NCI-H187 treated with DMSO at 0.1 percent for 48 hours (cell line): ENCODE measurements at places on chromosomes 13 and 19.

- DNase-seq, result no peak
Observed at GRCh38 chr13:61286148-61286745, 129.4 kb downstream of the PCDH20 start.

DNA sequence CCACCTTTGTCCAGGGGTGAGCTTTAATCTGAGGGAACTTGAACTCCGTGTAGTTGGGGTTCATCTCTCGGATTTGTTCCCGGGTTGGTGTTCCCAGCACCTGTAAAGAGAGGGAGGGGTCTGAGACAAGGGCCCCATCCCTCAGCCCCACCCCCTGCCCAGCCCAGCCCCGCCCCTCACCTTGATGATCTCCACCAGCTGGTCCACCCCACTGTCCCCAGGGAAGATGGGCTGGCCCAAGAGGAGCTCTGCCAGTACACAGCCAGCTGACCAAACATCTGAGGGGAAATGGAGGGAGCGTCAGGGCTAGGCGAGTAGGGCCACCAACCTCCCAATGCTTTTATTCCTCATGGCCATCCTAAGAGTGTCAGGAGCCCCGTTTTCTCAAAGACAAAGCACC is 9.3 kb downstream of the GSK3A start:
- DNase-seq, result no peak

DNA sequence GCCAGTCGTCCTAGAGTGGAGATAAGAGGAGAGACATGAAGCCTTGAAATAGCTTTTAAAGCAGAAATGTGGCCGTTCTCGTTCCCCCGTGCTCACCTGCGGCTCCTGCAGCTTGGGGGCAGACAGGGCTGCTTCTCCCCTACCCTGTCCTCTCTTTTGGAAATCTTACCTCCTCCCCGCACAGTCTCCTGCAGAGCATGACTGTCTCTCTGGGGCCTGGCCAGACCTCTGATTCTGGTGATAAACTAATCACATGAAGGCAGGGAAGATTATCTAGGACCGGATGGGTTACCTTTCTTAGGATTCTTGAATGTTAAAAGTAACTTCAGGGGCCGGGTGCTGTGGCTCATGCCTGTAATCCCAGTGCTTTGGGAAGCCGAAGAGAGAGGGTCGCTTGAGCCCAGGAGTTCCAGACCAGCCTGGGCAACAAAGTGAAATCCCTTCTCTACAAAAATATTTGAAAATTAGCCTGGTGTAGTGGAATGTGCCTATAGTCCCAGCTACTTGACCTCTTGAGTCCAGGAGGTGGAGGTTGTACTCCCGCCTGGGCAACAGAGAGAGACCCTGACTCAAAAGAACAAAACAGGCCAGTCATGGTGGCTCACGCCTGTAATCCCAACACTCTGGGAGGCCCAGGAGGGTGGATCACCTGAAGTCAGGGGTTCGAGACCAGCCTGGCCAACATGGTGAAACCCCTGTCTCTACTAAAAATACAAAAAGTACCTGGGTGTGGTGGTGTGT is 8.1 kb downstream of the CEBPA start:
- DNase-seq, result no peak

GRCh38 chr19:18102916-18103542 is 5.5 kb downstream of the MAST3 start:
- no peak for DNase-seq

DNA sequence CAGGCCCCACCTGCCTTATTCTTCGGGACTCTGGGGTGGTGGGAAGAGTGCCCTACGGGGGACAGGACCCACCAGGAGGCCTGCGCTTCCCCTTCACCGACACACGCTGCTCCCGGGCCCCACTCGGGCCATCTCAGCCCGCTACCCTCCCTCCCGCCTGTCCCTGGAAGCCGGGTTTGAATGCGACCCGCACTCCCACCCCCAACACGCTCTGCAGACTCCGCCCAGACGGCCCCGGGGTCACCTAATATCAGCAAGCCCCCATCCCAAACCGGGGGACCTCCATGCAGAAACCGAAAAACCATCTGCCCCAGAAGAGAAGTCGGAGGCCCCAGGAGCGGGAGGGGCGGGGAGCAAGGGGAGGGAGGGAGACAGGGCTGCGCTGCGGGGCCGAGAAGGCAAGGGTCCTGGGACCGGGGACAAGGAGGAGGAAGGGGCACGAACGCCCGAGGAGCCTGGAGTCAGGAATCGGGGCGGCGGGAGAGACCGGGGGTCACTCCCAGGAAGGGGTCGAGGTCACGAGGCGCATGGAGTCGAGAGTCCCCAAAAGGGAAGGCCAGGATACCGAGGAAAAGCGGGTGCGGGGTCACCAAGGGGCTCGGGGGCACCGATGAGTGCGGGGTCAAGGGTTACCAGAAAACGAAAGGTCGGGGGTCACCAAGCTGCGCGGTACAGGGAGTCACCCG is 766 bp downstream of the SBNO2 start:
- no peak for DNase-seq

- no peak for DNase-seq
Observed at GRCh38 chr13:68467160-68467559, 1237.0 kb upstream of the PCDH9 start.
